NCI-H1417 treated with DMSO at 0.1 percent for 48 hours (cell line): ENCODE measurements at places on chromosomes 4 and X.

GRCh38 chrX:11953615-11954014 lies 184.7 kb upstream of the FRMPD4 start:
- DNase-seq: no peak

GRCh38 chr4:25986807-25987206 lies 72.8 kb downstream of the SMIM20 start:
- no peak for DNase-seq

- DNase-seq: no peak
Observed at GRCh38 chr4:16031546-16032395, 52.1 kb downstream of the PROM1 start.

DNA sequence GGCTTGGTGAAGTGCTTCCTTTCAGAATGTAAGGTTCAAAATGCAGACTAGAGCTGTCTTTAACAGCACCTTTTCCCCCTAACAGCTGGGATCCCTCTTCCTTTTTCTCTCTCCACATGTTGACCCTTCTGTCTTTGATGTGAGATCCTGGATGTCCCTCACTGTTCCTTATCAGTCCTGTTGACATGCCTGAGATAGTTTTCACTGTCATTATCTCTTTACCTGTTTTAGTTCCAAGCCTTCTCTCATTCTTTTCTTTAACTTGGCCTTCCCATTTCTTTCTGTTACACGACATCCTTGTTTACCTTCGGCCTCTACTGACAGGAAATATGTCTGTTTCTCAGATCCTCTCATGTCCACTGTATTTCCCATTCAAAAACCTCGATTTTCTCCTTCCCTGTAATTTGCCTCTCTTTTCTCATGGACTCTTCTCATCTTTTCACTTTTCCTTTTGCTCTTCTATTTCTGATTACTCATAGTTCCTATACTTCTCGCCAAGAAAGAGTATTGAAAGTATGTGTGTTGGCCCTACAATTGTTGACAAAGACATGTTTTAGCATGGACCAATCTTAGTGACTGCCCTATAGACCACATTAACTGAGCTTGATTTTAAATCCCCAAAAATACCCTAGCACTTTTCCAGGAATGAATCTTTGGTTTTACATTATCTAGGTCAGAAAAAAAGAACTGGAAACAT lies 1.2 kb upstream of the SOWAHB start:
- DNase-seq: no peak

GRCh38 chrX:40013266-40014195 lies 84.2 kb downstream of the BCOR start:
- peak; percentile 53 for DNase-seq

GRCh38 chr4:150982557-150983233 lies 32.4 kb downstream of the LRBA start:
- DNase-seq: no peak

DNA sequence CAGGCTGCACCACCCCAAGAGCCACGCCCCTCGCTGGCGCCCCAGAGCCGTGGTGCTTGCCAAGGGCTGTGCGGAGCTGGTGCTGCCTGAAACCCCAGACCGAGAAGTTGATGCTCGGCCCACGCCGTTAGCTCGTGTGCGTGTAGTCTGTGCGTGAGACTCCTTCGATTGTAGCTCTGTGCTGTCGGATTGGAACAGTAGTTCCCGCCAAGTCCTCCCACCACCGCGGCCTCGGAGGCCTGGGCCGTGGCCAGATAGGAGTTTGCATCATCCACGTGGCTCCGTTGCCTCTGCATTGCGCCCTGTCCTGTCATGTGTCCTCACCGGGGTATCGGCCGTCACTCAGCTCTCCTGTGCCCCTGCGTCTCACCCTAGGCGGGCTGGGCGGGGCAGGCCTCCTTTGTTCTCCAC lies 24.2 kb downstream of the TNIP2 start:
- DNase-seq: no peak

DNA sequence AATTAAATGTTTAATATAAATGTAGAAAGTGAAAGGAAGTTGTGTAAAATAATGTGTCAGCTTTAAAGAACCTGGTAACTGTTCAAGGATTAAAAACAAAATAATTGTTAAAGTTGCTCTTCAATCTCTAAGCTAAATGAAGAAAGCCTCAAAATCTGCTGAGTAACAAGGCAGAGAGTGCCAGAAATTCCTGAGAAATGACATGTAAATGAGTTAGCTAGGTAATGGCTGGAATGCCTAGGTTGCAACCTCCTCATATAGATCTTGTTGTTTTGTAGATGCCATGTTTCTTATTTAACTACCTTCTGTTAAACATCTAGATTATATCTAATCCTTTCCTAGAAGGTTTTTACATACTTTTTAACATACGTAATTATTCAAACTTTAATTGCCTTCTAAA lies 763.6 kb upstream of the AGA start:
- DNase-seq: no peak

DNA sequence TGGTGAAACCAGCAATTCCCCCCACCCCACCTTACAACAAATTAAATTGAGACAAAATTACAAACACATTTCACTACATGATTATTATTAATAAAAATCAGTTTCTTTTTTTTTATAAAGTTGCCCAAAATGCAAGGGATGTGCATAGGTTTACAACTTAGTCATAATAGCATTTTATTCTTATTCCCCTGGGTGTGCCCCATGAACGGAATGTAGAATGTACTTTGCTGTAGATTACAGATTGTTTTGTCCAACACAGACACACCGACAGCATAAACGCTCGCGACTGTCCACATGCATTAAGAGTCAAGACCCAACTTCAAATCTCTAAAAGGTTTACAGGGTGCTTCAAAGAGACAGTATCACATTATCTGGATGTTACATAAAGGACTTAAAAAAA lies 72.3 kb downstream of the NYX start:
- DNase-seq: no peak

DNA sequence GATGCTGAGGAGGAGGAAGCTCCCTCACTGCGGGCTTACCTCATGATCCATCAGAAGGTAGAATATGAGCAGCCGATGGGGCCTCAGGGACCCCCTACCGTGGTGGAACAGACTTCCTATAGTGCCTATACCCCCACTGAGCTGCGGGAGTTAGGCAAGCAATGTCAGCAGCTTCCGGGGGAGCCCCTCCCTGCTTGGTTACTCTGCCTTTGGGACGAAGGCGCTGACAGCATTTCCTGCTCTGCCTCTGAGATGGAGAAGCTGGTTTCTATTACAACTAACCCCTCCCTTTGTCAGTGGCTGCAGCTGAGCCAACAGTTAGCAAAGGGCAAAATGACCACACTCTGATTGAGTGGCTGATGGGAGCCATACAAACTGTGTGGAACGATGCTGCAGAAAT lies 430.7 kb downstream of the IDS start:
- DNase-seq: no peak

DNA sequence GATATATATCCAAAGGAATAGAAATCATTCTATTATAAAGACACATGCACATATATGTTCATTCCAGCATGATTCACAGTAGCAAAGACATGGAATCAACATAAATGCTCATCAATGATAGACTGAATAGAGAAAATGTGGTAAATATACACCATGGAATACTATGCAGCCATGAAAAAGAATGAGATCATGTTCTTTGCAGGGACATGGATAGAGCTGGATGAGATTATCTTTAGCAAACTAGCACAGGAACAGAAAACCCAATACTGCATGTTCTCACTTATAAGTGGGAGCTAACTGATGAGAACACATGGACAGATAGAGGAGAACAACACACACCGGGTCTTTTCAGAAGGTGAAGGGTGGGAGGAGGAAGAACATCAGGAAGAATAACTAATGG lies 1318.6 kb downstream of the PCDH19 start:
- DNase-seq: no peak

DNA sequence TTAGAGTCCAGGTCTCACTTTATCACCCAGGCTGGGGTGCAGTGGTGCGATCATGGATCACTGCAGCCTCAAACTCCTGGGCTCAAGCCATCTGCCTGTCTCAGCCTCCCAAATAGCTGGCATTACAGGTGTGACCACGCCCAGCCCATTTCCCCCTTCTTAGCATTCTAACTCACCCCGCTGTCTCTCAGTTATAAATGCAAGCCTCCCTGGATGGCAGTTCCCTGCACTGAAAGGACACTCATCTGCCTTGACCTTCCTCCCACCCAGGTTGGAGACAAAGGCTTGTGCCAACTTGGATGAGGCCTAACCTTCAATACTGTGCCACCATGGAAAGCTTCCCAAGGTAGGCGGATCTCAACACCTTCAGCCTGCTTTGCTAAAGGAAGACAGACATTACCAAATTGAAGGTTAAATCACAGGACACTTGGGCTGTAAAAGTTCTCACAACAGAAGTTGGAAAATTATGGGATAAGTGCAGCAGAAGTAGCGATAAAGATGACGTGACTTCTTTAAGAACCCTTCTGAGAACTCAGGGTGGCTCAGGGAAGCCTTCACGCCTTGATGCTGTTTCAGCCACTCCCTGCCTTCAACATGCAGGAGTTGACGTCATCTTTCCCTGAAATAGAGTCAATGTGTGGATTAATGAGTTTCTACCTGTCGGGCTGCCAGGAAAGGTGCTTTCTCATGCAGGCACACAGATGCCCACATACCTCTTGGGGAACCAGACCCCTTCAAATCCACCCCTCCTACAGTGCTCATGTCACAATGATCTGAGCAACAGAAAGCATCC lies 10.6 kb upstream of the GPM6B start:
- no peak for DNase-seq

GRCh38 chr4:48162162-48162561 lies 28.1 kb upstream of the TXK start:
- no peak for DNase-seq

- DNase-seq: no peak
Observed at GRCh38 chr4:169665046-169665737, 44.8 kb downstream of the CLCN3 start.

DNA sequence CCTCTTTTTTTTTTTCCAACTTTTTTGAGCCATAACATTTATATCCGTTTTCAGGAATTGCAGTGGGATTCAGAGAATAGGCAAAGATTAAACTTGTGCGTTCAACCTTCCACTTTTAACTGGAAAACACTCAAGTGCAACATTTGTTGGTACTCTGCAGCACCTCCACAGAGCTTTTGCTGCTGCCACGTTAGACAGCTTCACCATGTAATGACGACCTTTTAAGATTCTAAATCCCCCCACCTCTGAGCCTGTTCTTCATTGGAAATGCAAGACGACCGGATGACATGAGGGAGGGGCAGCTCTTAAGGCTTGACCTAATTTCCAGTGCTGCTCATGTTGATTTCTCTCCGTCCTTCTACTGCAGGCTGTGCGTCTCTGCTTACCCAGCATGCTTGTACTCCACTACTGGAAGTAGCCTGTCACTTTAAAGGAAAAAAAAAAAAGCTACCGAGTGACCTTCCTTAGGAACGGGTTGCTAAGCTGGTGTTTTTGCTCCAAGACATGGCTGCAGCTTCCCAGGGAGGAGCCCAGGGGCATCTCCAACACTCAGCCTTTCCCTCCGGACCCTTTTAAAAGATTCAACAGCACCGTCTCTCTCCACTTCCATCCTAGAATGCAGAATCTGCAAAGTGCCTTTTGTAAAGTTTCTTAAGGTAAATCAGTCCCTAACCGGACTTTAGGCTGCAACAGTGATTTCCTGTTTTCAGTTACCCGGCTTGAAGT lies at the start of gene CC2D2A:
CC2D2A (plus strand) TSS at position 481 of the 726 bp plus-strand sequence. CDS start 6,051 bp downstream, outside the sequence.
- DNase-seq: no peak

DNA sequence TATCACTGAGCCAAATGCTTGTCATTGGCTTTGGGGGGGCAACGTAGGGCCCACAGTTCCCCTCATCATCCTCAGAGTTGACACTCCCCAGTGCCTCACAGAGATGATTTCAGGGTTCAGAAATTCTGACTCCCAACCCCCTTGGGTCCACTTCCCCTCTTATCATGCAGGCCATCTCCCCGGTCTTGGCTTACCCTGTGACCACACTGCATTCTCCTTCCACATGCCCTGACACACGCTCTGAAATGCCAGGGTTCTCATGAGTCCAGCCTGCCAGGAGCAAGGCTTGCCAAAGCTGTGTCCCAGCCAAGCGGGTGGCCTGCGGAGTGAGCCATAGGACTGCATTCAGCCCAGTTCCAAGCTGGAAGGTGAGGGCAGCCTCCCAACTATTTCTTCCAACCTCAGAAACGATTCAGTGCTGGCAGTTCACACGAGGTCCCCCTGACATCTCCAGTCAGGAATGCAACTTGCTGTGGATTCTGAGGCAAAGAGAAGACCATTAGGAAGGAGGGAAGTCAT lies 101.2 kb downstream of the SMIM20 start:
- no peak for DNase-seq

DNA sequence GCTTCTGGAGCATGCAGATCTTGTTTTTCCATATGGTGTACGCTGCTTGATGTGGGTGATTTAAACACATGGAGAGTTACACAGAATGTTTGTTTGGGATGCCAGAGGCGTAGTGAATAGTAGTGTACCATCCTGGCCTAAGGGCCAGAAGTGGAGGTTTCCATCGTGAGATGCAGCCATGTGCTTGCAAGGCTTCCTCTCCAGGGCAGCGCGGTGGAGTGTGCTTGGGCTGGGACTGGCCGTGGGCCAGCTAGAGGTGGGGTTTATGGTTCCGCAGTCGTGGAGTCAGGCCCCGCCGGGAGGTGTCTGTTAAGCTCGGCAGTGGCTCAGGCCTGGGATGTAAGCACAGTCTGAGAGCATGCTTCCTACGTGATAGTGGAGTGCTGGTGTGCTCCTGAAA lies 14.0 kb downstream of the STOX2 start:
- no peak for DNase-seq

DNA sequence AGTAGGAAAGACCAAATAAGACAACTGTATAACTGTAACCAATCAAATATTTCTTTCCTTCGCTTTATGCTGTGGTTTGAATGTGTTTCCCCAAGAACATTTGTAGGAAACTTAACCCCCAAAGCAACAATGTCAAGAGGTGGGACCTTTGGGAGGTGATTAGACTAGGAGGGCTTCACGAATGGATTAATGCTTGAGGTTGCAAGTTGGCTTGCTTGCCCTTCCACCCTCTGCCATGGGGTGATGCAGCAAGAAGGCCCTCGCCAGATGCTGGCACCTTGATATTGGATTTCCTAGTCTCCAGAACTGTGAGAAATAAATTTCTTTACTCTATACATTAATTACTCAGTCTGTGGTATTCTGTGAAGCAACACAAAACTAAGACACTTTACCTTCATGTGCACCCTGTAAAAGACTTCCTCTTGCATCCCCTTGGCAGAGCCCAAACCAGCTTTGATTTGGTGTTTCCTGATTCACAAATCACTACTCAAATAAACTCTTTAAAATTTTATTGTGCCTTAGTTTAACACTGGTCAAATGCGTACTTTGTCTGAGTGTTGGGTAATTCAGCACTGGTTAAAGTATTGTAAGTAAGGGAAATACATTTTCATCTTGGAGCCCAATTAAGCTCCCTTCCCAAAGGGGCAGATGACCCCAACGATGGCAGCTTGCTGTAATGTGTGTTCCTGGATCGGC lies 59.9 kb downstream of the COQ2 start:
- DNase-seq: no peak

DNA sequence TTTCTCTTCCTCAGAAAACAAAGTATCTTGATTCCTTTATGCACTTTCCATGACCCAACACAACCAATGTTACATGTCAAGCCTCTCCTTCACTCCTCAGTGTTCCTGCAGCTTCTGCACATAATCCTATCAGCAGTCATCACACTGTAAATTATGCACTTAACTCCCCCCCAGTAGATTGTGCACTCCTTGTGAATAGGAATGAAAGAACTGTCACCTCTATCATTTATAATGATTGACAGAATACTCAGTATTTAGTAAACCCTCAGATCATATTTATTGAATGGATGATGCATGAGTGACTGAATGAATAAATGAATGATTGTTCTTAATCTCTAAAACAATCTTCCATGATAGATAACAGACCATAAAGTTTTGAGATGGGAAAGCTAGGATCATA lies 253.3 kb downstream of the HS3ST1 start:
- DNase-seq: no peak

GRCh38 chrX:47590984-47591383 lies 8.7 kb downstream of the TIMP1 start:
- DNase-seq: no peak
